ENCODE measurements at places on chromosomes 13 and 19.

DNA sequence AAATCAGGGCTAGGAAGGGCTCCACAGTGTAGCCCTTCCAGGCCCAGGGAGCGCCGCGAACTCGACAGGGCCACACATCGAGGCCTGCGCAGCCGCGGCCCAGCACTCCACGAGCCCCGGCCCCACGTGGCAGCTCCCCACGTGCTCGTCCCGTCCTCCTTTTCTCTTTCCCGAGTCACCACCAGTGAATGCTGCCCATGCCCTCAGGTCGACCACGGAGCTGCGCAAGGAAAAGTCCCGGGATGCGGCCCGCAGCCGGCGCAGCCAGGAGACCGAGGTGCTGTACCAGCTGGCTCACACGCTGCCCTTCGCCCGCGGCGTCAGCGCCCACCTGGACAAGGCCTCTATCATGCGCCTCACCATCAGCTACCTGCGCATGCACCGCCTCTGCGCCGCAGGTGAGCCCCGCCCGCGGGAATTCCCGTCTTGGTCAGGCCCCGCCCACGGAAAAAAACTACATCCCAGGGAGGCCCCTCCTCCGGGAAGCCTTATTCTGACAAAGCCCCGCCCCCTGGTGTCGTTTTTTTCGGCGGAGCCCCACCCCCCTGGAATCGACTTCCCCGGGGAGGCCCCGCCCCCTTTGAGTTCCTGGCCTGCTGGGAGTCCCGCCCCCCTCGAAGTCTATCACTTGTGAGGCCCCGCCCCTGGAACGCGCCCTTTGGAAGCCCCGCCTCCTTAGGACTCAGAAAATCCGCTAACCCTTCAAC, 7.0 kb downstream of the HIF3A start:
- no peak for DNase-seq

DNA sequence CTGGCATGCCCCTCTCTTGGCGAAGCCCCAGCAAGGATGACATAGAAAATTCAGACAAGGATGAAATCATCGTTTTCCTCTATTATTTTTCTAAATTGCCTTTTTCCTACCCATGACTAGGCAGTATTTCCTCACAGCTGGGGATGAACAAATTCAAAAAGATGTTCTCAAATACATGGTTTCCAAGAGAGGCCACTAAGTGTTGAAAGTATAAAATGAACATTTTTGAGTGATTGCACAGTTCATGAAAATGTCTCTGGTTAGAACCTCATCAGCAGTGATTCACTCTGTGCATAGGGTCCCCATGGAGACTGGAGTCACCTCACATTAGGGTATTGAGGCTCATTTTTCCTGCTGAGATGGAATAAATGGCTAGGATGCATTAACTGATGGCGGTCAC, 373.7 kb downstream of the DNAJC15 start:
- DNase-seq = no peak

DNA sequence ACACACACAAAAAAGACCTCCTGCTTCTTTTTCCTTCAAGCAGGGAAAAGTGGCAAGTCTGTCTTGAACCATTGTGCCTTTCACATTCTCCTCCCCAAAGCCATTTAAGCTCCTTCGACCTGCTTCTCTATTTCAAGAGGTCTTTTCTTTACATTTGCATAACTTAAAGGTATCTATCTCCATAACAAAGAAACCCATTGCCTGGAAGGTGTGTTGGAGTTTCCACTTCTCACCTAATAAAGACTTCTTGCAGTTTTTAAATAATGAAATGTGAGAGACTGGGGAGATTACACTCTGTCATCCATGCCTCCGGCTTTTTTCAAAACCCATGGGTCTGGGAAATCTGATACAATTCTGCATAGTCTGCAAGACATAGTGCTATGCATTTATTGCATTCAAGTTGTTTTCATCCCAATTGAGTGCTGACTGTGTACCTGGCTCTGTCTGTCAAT, 41.8 kb upstream of the NBEA start:
- DNase-seq = no peak

- no peak for DNase-seq
These were observed 96.1 kb upstream of the UQCRFS1 start for GRCh38 chr19:29308977-29309590.

DNA sequence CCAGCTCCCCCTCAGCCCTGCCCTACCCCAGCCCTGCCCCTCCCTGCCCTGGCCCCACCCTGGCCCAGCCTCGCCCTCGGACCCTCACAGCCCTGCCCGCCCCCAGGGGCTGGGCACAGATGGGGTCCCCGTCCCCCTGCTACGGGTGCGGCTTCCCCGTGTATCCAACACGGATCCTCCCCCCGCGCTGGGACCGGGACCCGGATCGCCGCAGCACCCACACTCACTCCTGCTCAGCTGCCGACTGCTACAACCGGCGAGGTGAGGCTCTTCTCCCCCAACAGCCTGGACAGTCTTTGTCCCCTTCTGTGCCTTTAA, 5.2 kb downstream of the SHFL start:
- DNase-seq = no peak

- peak; percentile 26 for DNase-seq
These were observed 44.5 kb upstream of the GTF3A start for GRCh38 chr13:27379694-27380641.

GRCh38 chr19:24078680-24079079, 8.3 kb upstream of the ZNF254 start:
- DNase-seq = no peak

GRCh38 chr13:44231786-44232516, 141.7 kb upstream of the SERP2 start:
- no peak for DNase-seq

GRCh38 chr19:5903056-5903623, 450 bp downstream of the NDUFA11 start:
- DNase-seq = no peak

DNA sequence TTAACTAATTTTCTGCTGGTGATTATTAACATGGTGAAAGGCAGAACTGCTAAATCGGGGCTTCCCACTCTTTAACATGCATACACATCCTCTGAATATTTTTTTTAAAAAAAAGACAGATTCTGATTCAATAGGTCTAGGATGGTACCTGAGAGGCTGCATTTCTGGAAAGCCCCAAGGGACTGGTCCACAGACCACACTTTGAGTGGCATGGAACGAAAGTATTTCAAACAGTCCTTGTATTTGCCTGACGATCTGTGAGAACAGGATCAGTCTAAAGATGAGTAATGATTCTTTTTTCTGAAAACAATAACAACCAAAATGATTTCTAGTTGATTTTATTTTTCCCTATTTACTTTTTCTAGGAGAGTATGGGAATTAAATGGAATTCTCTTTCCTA, 16.7 kb upstream of the SPART start:
- no peak for DNase-seq

DNA sequence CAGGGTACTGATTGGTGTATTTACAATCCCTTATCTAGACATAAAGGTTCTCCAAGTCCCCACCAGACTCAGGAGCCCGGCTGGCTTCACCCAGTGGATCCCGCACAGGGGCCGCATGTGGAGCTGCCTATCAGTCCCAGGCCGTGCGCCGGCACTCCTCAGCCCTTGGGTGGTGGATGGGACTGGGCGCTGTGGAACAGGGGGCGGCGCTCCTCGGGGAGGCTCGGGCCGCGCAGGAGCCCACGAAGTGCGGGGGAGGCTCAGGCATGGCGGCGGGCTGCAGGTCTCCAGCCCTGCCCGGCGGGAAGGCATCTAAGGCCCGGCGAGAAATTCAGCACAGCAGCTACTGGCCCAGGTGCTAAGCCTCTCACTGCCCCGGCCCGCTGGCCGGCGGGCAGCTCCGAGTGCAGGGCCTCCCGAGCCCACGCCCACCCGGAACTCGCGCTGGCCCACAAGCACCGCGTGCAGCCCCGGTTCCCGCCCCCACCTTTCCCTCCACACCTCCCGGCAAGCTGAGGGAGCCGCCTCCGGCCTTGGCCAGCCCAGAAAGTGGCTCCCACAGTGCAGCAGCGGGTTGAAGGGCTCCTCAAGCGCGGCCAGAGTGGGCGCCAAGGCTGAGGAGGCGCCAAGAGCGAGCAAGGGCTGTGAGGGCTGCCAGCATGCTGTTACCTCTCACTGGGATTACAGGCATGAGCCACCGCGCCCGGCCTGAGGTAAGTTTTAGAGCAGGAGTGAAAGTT, 60.0 kb upstream of the SCEL start:
- DNase-seq = no peak

- DNase-seq = no peak
These were observed 24.2 kb downstream of the ZNF829 start for GRCh38 chr19:36891768-36892357.

GRCh38 chr13:64718116-64718515, 2512.0 kb downstream of the PCDH9 start:
- DNase-seq = no peak

DNA sequence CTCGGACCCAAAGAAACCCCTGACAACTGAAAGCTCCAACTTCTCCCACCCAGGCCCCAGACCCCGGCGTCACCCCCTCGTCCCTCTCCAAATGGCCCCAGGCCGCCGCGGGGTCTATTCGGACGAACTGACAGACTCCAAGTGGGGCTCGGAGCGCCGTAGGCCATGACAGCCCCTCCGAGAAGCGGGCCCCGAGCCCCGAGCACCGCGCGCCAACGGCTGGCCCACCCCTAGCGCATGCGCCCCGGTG, 360 bp downstream of the DDX39A start:
- DNase-seq = no peak

- no peak for DNase-seq
These were observed 326.8 kb upstream of the KLF12 start for GRCh38 chr13:74461011-74461410.

GRCh38 chr19:3346677-3347353, 19.6 kb upstream of the NFIC start:
- DNase-seq = no peak

DNA sequence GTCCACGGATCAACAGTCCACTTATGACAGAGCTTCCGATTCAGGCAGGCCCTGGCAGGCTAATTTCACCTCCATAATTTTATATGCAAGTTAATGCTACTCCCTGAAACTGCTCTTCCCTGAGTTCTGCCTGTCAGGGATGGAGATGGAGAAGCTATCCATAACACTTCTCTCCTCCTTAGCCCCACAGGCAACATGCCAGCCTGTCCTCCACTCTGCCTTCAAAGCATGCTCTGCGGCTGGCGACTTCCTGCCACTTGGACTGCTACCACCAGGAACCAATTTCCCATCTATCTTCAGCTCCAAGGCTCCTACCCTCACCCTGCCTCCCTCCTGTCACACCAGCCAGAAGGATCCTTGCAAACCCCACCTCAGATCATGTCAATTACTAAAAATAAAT, 35.4 kb downstream of the GSX1 start:
- no peak for DNase-seq

DNA sequence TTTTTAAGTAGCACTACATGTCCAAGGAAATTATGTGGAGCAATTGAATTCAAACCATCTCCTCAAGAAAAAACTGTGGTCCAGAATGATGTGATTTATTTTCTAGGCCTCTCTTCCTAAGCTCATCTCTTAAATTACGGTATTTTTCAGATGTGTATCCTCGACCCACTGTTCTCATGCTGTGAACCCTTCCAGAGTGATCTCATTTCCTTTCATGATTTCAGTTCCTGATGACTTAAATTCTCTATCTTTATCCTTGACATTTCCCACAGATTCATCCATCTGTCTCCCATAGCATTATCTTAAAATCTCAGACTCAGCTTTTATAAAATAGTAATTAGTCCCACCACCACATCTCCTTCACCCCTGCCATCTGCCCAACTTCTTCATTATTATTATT, 117.6 kb upstream of the SPRY2 start:
- DNase-seq = no peak

DNA sequence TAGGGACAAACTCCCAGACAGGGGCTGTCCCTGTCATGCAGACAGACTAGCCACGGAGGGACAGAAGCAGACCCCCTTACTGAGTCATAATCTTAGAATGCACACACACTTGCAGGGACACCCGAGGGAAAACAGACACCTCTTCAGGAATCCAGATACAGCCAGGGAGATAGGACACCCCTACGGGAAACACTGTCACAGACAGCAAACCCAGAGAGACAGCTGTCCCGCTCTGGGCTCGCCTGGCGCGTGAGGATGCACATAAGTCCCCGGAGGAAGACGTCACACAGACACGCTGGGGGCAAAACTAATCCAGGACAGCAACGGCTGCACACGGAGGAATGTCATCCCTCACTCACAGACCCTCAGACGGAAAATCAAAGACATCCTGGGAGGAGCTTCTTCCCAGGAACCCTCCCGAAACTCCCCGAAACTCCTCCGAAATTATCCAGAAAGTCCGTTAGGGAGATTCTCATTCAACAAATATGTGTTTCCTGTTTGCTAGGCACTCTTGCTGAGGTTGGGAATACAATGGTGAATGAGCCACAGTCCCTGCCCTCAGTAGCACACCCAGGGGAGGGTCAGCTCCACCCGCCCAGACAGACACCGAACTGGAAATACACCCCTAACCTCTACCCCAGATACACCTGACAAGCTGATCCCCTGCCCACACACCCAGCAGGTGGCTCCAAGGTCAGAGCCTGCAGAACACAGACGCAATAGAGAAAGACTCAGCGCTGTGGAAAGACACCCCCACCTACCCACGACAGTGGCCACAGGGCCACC, 15.2 kb upstream of the TOMM40 start:
- no peak for DNase-seq

GRCh38 chr13:64414381-64414780, 2815.8 kb downstream of the PCDH9 start:
- no peak for DNase-seq

- no peak for DNase-seq
These were observed 27.9 kb upstream of the ONECUT3 start for GRCh38 chr19:1725100-1726064.

- no peak for DNase-seq
These were observed 17.6 kb downstream of the PPP1R12C start for GRCh38 chr19:55099557-55100506.

DNA sequence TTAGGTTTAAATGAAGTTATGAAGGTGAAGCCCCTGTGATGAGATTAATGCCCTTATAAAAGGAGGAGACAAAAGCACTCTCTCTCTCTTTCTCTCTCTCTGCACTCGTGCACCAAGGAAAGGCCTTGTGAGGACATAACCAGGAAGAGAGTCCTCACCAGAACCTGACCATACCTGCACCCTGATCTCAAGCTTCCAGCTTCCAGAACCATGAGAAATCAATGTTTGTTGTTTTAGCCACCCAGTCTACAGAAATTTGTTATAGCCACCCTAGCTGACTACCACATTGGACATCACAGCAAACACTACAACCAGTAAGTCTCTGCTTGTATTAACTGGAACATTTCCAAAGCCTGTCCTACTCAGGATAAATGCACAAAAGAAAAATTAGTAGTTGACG, 34.7 kb upstream of the WDFY2 start:
- DNase-seq = no peak

GRCh38 chr13:36395280-36395679, 37.0 kb upstream of the CCNA1 start:
- no peak for DNase-seq

DNA sequence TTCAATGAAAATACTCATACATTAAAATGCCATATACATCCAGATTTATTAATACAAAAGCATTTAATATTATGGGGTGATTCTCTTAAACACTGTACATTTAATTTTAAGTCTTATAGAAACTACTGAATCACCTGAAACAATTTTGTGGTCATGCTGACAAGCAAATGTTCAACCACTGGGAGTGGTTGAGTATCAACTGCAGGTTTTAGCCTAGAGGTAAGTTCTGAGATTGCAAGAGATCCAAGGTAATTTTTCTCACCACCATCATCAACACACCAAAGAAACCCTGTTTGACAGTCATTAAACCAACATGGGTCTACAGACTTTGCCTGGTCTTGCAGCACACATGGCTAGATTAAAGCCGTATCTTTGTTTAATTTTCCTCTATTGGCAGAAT, 196.3 kb downstream of the LHFPL6 start:
- no peak for DNase-seq
